CD4-positive, alpha-beta T cell treated with Interleukin-6 at 100 ng/mL for 8 hours (primary cell): ENCODE measurements at places on chromosomes 1 and 21.

- no peak for DNase-seq
Observed at GRCh38 chr1:11151826-11152612, 37.1 kb upstream of the ANGPTL7 start.

DNA sequence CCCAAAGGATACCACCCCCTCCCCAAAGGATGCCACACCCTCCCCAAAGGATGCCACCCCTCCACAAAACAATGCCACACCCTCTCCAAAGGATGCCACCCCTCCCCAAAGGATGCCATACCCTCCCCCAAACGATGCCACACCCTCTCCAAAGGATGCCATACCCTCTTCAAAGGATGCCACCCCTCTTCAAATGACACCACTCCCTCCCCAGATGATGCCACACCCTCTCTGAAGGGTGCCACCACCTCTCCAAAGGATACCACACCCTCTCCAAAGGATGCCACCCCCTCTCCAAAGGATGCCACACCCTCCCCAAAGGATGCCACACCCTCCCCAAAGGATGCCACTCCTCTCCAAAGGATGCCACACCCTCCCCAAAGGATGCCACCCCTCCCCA is 21.6 kb upstream of the TRIM17 start:
- DNase-seq: no peak

GRCh38 chr1:46277658-46278373 is 25.6 kb downstream of the LRRC41 start:
- DNase-seq: no peak

- DNase-seq: no peak
Observed at GRCh38 chr1:175131095-175131494, 61.5 kb downstream of the KIAA0040 start.

- DNase-seq: peak; percentile 54
Observed at GRCh38 chr1:116373431-116374352, 648 bp downstream of the ATP1A1 start.

- DNase-seq: no peak
Observed at GRCh38 chr1:203462878-203463277, 12.7 kb upstream of the PRELP start.
